OCI-M1 (cell line): ENCODE measurements at places on chromosomes 6 and 20.
A peak's percentile ranks its signal among the peaks of the same experiment; 100 is the strongest.

GRCh38 chr6:63269470-63269869, 50.3 kb downstream of the LGSN start:
- DNase-seq, result no peak

DNA sequence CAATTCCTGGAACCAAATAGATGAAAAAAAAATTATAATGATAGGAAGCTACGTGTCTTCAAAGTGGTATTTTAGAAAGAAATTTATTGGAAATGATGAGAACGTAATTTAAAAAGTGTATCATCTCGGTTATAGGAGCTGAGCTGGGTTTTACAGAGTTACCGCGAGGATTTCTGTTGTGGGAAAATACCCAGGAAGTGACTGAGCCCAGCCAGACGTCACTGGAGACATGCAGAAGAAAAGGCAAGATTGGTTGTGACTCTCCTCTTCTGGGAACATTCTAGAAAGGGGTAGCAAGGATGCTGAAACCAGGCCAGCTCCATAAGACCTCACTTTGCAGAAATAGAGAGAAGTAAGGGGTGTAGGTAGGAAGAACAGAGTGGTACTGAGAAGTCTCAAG, 95.9 kb upstream of the ADGRF1 start:
- no peak for DNase-seq

DNA sequence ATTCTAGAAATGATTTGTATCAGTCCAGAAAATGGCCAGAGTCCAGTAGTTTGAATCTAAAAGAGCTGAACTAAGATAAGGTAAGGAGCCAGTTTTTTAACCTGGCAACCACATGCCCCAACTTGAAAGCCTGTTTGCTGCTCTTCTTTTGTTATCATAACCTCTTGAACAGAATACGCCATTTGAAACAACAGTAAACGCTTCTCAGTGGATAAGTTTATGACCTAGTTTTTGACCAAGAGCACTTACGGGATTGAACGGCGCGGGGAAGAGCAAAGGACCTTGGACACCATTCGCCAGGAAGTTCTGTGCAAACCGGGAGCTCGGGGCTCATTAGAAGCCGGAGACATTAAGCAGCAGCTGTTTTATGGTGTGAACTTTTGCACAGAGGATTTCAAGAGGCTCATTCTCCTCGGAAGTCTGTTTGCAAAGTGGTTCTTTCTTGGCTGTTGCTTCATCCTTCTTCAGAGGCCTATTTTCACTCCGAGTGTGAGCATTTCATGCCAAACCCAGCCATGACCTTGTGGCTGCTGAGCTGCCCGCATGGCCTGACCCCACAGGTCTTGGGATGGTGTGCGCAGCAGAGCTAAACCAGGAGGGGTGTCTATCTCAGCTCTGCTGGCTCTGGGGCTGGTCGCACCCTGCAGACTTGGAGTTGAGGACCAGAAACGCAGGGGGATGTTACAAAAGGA, 215.1 kb downstream of the SOX4 start:
- DNase-seq, result no peak

- no peak for DNase-seq
Observed at GRCh38 chr6:17816921-17817611, 110.3 kb upstream of the NUP153 start.

DNA sequence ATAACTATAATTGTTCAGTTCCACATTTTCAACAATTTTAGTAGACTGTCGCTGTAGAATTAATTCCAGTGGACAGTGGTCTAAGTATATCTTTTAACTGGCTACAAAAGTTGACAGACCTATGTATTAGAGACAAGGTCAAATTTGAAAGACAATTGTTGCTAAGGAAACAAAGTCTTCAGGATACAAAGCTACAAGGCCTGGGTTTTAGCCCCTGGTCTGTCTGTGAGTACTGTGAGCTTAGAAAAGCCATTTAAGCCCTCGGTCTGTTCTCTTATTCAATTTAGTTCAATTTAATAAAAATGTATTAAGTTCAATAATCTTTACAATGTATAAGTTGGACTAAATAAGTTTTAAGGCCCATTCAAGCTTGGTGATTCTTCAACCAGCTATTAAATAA, 352.5 kb downstream of the HDGFL1 start:
- DNase-seq, result no peak

GRCh38 chr6:28719275-28719940, 193.7 kb downstream of the GPX5 start:
- peak; percentile 94 for DNase-seq

GRCh38 chr6:167993169-167993568, 4.3 kb upstream of the KIF25 start:
- DNase-seq, result no peak

- DNase-seq, result no peak
Observed at GRCh38 chr6:19712012-19712688, 125.0 kb upstream of the ID4 start.

DNA sequence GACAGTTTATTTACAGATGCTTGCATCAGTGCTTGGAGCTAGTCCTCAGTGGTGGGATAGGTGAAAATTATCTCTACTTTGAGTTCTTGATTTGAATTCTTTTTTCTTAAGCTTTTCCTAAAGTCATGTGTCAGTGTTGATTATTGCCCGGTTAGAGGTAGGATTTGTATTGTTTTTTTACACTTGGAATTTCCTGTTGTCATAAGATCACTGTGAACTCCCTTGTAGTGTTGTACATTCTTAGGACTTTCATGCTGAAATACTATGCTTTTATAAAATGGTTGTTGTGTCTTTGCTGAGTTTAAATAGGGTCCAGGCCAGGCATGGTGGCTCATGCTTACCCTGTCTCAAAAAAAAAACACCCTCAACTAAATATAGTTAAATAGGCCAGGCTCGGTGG, 20.3 kb downstream of the ASXL1 start:
- DNase-seq, result no peak

DNA sequence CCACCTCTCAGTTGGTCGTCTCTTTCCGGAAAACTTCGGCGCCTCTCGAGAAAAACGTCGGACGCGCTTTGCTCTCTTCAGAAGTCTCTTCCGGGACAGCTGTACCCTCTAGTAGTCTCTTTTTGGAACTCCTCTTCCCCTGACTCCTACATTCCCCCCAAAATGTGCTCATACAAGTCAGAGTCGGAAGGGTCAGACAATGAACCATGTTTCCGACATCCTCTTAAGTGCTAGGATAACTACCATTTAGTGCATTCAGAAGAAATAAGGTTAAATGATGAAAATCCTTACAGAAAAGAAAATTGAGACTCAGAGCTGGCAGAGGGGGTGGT, 476 bp upstream of the TP53RK start:
- no peak for DNase-seq

GRCh38 chr6:75101896-75102295, 104.0 kb downstream of the COL12A1 start:
- no peak for DNase-seq

- DNase-seq, result peak; percentile 82
Observed at GRCh38 chr6:149482545-149483333, 2.1 kb downstream of the ZC3H12D start.

GRCh38 chr6:156060013-156060412, 604.4 kb upstream of the NOX3 start:
- DNase-seq, result no peak

DNA sequence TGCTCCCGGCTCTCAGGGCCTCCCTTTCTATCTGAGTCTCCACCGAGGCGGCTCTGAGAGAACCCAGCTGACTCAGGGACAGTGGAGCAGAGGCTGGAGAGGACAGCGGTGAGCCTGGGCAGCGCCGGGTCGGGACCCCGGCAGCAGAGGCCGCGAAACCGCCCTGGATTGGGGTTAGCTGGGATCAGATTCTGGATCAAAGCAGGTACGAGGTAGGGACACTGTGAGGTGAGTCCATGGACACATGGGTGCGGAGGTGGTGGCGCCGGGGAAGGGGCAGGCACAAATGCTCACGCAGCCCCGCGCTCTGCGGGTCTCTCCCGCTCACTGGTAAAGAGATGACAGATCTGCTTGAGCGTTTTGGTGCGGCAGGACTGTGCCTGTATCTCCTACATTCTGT, 146.4 kb upstream of the GGTLC1 start:
- DNase-seq, result no peak

DNA sequence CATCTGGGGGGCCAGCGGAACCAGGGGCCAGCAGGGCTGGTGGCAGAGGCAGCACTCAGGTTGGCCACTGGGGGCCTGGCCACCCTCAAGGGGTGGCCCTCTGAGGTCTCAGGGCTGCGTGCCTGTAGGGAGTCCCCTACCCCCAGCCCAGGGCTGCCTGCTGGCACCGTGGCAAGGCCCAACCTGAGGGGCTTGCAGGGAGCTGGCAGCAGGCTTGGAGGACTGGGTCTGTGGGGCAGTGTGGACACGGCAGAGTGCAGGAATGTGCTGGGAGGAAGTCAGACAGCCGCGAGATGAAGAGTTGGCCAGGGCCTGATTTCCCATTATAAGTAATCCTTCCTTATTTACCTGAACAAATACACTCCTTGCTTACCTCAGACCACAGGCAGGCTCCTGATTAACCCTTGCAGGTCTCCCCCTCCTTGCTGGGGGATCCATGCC, at the start of gene SPDEF:
Gene SPDEF (minus strand): TSS at position 299 of the 441 bp plus-strand sequence. CDS start 11,874 bp downstream, outside the sequence.
- DNase-seq, result no peak

DNA sequence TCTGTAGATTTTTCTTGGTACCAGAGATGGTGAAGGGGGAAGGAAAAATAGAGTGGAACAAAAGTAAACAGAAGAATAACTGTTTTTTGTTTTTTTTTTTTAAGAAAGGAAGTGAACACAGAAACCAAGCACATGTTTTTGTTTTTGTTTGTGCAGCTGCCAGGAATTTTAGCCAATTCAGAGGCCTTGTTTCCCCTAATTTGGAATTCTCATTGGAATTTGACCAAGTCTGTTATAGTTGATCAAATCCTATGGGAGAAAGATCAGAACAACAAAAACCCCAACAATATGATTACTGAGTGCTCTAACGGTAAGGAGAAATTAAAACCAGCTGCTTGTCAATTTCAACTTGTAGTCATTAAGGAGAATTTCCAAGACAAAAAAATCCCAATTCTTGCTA, 18.2 kb upstream of the IL22RA2 start:
- no peak for DNase-seq

GRCh38 chr6:17525637-17526036, 74.5 kb upstream of the FAM8A1 start:
- no peak for DNase-seq

GRCh38 chr6:111573892-111574797, 31.5 kb downstream of the TRAF3IP2 start:
- no peak for DNase-seq

- DNase-seq, result peak; percentile 96
Observed at GRCh38 chr6:125780540-125781313, 10.0 kb upstream of the NCOA7 start.

- no peak for DNase-seq
Observed at GRCh38 chr6:166438211-166438861, 55.6 kb upstream of the MPC1 start.

GRCh38 chr6:158639056-158639455, 5.5 kb downstream of the DYNLT1 start:
- no peak for DNase-seq

GRCh38 chr6:156873654-156874380, 96.6 kb downstream of the ARID1B start:
- no peak for DNase-seq

GRCh38 chr20:17836303-17836861, 132.2 kb downstream of the SNX5 start:
- no peak for DNase-seq

DNA sequence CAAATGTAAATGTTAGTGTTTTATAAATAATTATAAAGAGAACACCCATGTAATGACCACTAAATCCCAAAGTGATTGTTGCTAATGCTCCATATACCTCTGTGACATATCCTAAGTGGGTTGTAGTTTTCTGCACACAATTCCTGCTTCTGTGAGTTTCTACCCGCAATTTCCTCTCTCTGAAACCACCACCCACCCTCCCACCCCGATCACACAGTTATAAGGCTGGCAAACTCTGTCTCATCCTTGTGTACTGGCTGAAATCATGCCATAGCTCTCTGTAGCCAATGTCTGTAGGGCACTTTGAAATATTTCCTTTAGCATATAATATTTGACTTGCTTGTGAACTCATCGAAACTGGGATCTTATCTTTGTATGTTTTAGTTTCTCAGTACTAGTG, 236.6 kb downstream of the PLCB1 start:
- no peak for DNase-seq
